ENCODE measurements at places on chromosomes 11 and 22.

DNA sequence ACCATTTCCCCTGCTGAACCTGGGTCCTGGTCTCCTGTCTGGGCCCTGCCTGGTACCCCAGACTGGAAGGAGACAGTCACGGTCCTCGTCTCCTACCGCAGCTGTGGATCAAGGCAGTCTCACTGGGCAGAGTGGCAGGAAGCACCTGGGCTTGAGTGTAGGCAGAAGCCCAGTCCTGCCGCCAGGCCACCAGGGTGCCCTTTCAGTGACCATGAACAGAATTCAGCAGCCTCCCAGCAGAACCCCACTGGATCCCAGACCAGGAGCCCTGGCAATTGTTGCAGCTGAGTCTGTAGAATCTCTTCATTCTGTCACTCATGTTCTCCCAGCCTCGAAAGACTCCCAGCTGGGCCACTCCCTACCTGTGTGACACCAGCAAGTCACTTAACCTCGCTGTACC, 25.5 kb upstream of the CREB3L1 start:
- DNase-seq, result no peak

DNA sequence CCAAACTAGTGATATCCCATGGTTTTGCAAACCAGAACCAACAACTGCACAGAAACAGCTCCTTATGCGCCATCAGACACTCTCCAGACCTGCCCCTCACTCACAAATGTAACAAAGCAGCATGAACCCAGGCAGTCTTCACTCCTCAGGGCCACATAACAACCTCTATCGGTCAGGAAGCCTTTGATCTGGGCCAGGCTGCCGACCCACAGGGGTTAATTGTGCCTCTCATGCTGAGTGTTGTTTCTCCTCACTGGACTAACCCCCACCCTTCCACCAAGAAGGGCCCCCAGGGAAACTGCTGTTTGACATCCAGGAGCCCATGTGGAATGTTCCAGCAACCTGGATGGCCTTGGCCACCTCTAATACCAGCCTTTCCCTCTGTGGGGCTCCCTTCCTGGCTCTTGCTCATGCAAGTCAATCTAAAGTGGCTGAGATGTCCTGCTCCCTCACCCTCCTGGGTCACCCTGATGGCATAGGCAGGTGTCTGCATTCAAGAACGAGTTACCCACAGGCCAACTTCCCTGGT, 7.9 kb upstream of the RGL4 start:
- DNase-seq, result no peak

- DNase-seq, result peak; percentile 11
These were observed 39.1 kb downstream of the MMP27 start for GRCh38 chr11:102666331-102666957.

GRCh38 chr22:32605576-32605975, 131.0 kb downstream of the FBXO7 start:
- no peak for DNase-seq

DNA sequence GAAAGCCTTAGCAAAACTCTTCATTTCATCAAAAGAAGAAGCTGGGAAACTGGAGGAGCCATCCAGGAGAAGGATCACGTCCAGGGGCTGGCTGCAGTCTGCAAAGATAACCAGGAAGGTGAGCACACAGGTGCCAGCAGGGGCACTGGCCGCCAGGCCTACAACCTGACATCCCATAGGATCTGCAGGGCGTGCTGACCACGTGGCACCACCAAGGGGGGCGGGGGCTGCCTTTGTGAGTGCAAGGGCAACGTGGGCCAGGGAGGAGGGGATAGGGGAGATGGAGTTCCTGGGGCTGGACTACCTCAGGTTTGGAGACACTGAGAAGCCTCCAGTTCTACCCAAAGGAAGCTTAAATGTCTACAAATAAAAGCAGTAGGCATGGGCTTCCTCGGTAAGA, 102.7 kb upstream of the CCT8L2 start:
- no peak for DNase-seq

DNA sequence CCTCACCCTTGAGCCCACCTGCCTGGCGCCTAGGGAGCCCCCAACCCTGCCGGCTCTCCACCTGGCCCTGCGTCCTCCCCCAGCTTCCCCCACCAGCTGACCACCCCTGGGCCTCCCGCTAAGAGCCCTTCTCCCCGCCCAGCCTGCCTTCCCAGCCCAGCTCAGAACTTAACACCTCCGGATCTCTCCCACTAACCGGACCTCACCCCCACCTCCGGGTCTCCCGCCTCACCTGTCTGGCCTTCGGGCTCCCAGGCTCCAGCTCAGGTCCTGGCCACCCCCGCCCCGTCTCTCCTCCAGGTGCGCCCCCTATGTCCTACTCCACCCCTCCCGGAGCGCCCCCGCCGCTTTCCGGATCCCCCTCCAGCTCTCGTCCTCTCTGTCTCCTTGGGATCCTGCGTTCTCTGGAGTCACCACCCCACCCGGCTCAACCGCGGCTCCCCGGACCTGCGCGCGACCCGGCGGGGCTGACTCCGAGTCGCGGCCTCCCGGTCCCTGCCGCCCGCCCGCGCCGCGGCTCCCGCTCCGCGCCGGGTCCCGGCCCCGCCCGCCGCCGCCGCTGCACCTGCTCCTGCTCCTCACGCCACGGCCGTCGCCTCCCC, at the start of gene KCNJ11:
TSS of gene KCNJ11 (minus strand) at position 51 of the 602 bp plus-strand sequence. CDS start 568 bp downstream, outside the sequence.
- no peak for DNase-seq

- no peak for DNase-seq
These were observed 15.7 kb downstream of the ZNF214 start for GRCh38 chr11:7004482-7004881.

DNA sequence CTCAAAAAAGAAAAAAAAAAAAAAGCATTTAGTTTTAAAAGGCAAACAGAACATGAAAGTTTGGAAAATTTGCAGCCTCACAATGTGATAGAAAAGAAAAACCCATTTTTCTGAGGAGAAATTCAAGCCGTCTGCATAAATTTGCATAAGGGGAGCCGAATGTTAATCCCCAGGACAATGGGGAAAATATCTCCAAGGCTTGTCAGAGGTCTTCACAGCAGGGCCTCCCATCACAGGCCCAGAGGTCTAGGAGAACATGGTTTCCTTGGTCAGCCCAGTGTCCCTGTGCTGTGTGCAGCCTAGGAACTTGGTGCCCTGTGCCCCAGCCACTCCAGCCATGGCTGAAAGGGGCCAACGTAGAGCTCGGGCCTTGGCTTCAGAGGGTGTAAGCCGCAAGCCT, 109.1 kb downstream of the TRIM44 start:
- no peak for DNase-seq

DNA sequence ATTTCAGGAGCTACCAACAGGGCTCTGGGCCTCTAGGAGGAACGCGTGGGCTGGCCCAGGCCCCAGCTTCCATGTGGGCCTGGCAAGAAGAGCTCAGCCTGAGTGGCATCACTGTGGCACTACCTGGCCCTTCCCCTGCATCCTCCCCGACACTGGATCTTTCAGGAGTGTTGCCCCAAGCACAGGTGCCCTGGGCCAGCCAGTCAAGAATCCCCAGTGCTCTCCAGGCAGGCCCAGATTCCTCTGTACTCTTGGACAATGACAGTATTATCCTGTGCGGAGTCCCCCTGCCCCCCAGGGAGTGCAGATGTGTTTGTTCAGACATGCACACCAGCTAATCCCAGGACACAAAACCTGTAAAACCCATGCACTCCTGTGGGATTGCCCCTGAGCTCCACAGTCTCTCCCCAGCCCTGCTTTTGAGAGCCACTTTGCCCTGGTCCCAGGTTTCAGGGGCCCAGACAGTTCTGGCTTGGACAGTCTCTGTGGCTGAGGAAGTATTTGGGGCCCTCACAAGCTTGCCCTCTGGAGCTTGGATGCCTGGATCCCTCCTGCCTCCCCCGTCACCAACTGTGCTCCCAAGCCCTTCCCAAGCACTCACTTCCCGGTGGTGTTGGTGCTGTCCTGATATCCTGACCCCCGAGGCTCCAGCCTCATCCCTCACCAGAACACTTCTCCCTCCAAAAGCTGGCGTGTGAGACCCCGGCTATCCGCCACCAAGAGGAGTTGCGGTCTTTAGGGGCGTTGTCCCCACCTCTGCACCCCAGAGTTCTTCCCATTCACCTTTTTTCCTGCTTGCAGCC, 39.9 kb downstream of the KCNC1 start:
- DNase-seq, result no peak

- DNase-seq, result no peak
These were observed 609.3 kb upstream of the CCDC90B start for GRCh38 chr11:83895516-83895915.

GRCh38 chr11:127247261-127247851, 246.8 kb upstream of the KIRREL3 start:
- DNase-seq, result no peak
